COR-L47 (cell line): ENCODE measurements at places on chromosomes 13 and 19.

GRCh38 chr13:111577956-111578605, 257.6 kb downstream of the TEX29 start:
- peak; percentile 25 for DNase-seq

DNA sequence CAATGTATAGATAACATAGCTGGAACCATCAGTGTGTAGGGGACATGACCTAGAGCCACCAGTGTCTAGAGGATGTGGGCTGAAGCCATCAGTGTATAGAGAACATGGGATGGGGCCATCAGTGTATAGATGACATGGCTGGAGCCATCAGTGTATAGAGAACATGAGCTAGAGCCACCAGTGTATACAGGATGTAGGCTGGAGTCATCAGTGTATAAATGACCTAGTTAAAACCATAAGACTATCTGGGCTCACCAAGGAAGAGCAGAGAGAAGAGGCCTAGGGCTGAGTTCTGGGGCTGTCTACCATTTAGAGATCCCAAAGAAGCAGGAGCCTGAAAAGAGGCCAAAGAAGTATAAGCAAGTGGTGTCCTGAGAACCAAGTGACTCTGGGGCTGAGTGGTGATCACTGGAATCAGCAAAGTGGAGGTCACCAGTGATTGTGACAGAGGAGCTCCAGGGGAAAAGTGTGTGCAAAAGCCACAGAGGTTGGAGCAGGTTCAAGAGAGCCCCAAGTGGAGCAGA, 41.0 kb downstream of the RFX2 start:
- DNase-seq, result no peak

DNA sequence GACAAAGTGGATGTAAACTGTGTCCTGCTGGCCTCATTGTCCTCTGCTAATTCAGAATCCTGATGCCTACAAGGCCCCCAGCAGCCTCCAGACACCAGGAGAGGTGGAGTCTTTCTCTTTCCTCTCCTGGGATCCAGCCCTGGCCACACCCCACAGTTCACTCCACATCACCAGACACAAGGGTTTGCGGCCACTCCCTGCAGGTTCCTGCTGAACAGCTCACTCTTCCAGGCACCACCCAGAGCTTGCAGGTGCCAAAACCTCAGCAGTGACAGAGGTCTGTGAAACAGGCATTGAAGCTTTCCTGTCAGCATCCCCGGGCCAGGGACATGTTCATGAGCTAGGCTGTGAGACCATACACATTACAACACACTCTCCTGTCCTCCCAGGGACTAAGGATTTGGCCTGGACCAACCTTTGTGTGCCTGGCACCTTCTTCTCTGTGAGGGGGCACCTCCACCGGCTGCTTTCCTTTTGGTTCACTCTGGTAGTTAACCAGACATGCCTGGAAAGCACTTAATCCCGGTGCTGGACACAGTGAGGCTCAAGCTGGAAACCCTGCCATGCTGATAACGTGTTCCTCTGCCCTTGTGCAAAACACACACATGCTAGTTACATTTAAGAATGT, 11.1 kb upstream of the ATP12A start:
- DNase-seq, result no peak

GRCh38 chr19:2291185-2291751, 9.3 kb upstream of the PEAK3 start:
- peak; percentile 71 for DNase-seq

DNA sequence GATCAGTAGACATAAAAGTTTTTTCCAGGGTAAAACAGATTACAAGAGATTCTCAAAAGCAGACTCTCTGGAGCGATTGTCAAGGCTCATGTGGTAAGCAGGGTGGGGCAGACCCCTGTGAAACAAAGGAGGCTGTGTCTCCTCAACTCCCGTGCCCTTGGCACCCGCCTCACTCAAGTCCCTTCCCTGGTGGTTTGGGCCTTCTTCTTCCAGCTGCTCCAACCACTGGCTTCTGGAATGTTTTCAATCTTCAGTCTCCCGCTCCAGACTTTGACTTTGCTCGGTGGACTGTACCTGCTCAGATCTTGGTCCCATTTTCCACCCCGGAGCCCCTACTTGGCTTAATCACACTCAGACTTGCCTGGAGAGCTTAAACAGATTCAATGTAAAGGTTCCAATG, 74.8 kb upstream of the STK24 start:
- DNase-seq, result no peak
